ENCODE measurements at places on chromosomes 7 and 10. TPM values are rescaled to one million over a fixed set of nuclear protein-coding genes. Genes with fewer than 3 reads are reported as not detected.

Gene AKR1B15
- 26.7 TPM for total RNA-seq

Gene NPY
- total RNA-seq, result not detected

Gene ELAPOR2
- total RNA-seq, result 0.14 TPM

Gene CCT6A
- 294 TPM for total RNA-seq
